ENCODE measurements at places on chromosomes 4 and X.

DNA sequence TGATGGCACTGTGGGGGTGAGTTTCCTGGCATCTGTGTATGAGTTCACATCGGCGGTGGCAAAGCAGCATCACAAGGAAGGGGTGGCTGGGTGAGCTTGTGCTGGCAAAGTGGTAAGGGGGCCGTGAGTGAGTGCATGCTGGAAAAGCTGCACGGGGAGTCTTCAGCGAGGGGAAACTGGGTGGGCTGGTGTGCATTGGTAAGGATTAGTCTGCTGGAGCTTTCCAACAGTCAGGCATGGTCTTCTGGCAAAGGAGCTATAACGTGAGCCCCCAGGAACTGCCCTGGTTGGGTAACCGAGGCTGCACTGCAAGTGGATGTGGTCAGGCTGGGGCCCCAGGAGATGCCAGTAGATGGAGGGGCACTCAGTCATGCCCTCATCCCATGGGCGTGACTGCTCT, 30.7 kb downstream of the ADAM29 start:
- DNase-seq, result no peak

GRCh38 chr4:174111422-174111821, 172.0 kb downstream of the FBXO8 start:
- DNase-seq, result no peak

- peak; percentile 80 for DNase-seq
Measured at GRCh38 chr4:48047421-48047844, 30.9 kb downstream of the NIPAL1 start.

DNA sequence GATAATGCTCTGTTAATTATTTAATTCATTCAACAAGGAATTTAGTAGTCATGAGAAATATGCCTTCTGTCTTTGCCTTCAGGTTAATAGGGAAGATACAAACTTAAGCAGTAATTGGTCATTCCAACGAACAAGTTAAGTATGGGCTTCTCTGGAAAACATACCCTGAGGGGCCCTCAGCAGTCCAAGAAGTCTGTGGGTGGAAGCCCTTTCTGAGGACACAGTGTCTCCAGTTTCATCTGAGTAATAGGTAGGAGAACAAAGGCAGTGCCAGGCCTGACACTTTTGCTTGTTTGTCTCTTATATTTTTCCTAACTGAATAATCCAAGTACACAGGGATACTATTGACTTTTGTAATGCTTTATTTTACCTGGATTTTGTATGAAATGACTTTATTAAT, 262.5 kb downstream of the FBXW7 start:
- no peak for DNase-seq
